ENCODE measurements at places on chromosomes 7 and 10.

- DNase-seq, result no peak
These were observed 101.0 kb downstream of the CELF2 start for GRCh38 chr10:11118686-11119085.

- DNase-seq, result no peak
These were observed 137.7 kb downstream of the CHN2 start for GRCh38 chr7:29332042-29332811.

- no peak for DNase-seq
These were observed 21.6 kb downstream of the NT5C3A start for GRCh38 chr7:33040803-33041516.

DNA sequence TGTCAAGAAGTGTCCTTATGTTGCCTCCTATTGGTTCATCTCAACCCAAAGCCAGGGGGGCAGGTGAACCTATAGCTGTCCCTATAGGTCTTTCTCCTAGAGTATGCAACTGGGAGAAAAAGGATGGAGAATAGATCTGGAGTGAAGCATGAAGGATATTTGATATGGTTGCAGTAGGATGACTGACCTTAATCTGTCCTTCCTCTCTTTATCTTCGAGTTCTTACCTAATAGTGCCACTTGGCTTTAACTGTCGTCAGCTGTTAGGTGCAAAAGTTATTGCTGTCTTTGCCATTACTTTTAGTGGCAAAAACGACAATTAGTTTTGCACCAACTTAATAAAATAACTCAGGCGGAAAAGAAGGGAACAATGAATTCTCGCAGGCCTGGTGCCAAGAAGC lies 196.0 kb downstream of the GALNT17 start:
- DNase-seq, result no peak

DNA sequence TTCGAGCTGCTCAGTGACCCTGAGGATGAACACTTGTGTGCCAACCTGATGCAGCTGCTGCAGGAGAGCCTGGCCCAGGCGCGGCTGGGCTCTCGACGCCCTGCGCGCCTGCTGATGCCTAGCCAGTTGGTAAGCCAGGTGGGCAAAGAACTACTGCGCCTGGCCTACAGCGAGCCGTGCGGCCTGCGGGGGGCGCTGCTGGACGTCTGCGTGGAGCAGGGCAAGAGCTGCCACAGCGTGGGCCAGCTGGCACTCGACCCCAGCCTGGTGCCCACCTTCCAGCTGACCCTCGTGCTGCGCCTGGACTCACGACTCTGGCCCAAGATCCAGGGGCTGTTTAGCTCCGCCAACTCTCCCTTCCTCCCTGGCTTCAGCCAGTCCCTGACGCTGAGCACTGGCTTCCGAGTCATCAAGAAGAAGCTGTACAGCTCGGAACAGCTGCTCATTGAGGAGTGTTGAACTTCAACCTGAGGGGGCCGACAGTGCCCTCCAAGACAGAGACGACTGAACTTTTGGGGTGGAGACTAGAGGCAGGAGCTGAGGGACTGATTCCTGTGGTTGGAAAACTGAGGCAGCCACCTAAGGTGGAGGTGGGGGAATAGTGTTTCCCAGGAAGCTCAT lies 1.1 kb downstream of the DDIT4 start:
- DNase-seq, result peak; percentile 63

GRCh38 chr7:36945612-36946400 lies 221.5 kb upstream of the AOAH start:
- no peak for DNase-seq

DNA sequence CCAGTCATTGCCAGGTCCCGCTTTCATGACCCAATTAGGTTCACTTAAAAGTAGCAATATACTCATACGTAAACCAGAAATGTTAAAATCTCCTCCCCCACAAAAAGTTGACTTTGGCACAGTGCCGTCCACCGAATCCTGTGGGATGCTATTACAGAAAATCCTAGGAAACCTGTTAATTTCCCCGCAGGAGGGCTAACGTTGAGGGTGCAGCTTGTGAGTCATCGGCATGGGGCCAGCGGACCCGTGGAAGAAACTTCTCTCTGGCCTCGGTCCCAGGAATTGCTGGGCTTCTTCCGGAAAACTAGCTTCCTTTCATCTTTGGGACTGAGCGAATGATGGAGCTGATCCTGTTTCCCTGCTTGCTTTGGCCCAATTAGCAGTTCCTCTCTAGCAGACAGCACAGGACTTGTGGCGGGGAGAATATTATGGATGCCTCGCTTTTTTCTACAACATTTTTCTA lies 13.5 kb downstream of the CRYGN start:
- DNase-seq, result peak; percentile 13
